ENCODE measurements at places on chromosomes 12 and 14. TPM values are rescaled to one million over a fixed set of nuclear protein-coding genes. Genes with fewer than 3 reads are reported as not detected.

GRCh38 chr14:55454264-55455002 is 14.0 kb upstream of the TBPL2 start:
- peaks cover 16% of the 10 kb centered on the region for H3K4me1 ChIP-seq
- peaks cover 13% of the 10 kb centered on the region for H3K27me3 ChIP-seq
- H3K4me3 ChIP-seq: no peak overlapping the region
- DNase-seq: no peak

The FAM181A gene
- not detected for total RNA-seq

DNA sequence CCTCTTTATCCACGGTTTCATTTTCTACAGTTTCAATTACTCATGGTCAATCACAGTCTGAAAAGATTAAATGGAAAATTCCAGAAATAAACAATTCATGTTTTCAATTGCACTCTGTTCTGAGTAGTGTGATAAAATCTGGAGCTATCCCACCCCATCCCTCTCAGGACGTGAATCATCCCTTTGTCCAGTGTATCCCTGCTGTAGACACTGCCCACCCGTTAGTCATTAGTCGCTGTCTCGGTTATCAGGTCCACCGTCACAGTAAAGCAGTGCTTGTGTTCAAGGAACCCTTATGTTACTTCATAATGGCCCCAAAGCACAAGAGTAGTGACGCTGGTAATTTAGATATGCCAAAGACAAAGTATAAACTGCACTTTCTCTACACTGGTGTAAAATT is 141.0 kb upstream of the LMNTD1 start:
- no peak overlapping the region for H3K27ac ChIP-seq
- H3K4me1 ChIP-seq: no peaks in the 10 kb centered on the region
- H3K36me3 ChIP-seq: no peaks in the 10 kb centered on the region

GRCh38 chr12:119384340-119384739 is 49.8 kb downstream of the CCDC60 start:
- no peaks in the 10 kb centered on the region for H3K36me3 ChIP-seq
- DNase-seq: no peak
- no peaks in the 10 kb centered on the region for H3K4me1 ChIP-seq

DNA sequence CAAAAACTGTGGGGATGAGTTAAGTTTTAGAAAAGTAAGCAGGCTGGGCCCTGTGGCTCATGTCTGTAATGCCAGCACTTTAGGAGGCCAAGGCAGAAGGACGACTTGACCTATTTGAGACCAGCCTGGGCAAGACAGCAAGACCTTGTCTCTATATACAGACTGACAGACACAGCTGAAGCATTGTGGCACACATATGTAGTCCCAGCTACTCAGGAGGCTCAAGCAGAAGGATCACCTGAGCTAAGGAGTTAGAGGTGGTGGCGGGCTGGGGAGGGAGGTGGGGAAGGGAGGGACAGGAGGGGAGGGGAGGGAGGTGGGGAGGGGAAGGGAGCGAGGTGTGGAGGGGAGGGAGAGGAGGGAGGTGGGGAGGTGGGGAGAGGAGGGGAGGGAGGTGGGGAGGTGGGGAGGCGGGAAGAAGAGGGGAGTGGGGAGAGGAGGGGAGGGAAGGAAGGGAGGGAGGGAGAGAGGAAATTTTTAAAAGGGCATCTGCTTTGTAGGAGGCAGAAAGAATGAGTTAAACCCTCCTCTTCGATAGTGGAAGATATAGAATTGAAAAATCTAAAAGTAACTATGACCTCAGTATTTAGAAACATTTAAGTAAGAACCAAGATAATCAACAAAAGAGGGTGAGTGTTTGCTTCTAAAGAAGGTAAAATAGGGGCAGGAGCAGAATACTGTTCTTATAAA is 30.9 kb downstream of the MED13L start:
- no peak for DNase-seq
- no peaks in the 10 kb centered on the region for H3K27me3 ChIP-seq
- peaks cover 7% of the 10 kb centered on the region for H3K36me3 ChIP-seq
- H3K4me1 ChIP-seq: peaks cover 62% of the 10 kb centered on the region

GRCh38 chr12:130433834-130434233 is 96.1 kb downstream of the PIWIL1 start:
- H3K27me3 ChIP-seq: no peaks in the 10 kb centered on the region
- H3K36me3 ChIP-seq: no peaks in the 10 kb centered on the region
- H3K4me1 ChIP-seq: no peaks in the 10 kb centered on the region
- no peak overlapping the region for H3K27ac ChIP-seq
- H3K4me3 ChIP-seq: no peak overlapping the region

GRCh38 chr12:118122264-118122663 is 13.7 kb upstream of the PEBP1 start:
- H3K36me3 ChIP-seq: no peaks in the 10 kb centered on the region
- H3K4me1 ChIP-seq: peaks cover 11% of the 10 kb centered on the region
- no peaks in the 10 kb centered on the region for H3K27me3 ChIP-seq

The CDK4 gene
- 195 TPM for total RNA-seq

The KLRK1 gene
- 0.29 TPM for total RNA-seq

The CARMIL3 gene
- 1.00 TPM for total RNA-seq

The LRTM2 gene
- not detected for total RNA-seq

DNA sequence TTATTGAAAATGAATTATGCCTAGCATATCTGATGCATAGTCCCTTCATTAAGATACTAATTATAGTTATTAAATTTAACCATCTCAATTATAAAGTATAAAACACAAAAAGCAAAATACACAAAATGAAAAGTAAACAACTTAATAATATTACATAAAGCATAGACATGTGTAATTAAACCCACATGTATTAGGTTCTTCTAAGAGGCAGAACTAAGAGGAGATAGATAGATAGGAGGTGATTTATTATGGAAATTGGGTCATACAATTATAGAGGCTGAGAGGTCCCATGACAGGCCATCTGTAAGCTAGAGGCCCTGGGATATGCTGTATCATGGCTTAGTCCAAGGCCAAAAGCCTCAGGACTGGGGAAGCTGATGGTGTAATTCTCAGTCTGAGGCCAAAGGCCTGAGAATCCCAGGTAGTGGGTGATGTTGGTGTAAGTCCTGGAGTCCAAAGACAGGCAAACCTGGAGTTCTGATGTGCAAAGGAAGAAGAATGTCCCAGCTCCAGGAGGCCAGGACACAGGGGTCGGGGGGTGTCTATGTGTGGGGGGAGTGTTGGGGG is 953.3 kb downstream of the TRHDE start:
- no peak for DNase-seq
- no peak overlapping the region for H3K4me3 ChIP-seq
- no peaks in the 10 kb centered on the region for H3K27me3 ChIP-seq
- H3K36me3 ChIP-seq: no peaks in the 10 kb centered on the region

DNA sequence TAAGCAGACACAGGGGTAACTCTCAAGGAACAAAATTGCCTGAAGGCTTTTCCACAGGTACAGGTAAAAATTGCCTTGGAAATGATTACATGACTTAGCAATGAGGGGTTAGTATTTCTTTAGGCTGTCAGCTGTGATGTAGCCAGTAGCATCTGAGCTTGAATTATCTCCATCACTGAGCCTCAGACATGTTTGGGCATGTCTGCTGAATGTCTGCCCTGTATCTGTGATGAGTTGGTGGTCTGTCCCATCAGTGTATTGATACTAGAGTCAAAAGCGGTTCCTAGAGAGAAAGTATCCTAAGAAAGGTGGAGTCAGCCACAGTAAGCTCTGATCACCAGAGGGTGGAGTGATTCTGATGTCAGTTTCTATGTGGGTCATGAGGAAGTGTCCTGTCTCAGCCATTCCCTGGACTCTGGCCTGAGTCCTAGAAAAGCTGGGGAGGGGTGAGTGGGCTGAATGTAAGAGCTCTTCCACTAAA is 16.3 kb downstream of the AKAP6 start:
- no peaks in the 10 kb centered on the region for H3K4me1 ChIP-seq
- H3K4me3 ChIP-seq: no peak overlapping the region
- no peak for DNase-seq
- H3K27me3 ChIP-seq: no peaks in the 10 kb centered on the region

GRCh38 chr12:132660996-132661395 is 26.1 kb downstream of the POLE start:
- DNase-seq: no peak
- no peaks in the 10 kb centered on the region for H3K4me1 ChIP-seq
- H3K4me3 ChIP-seq: no peak overlapping the region
- no peaks in the 10 kb centered on the region for H3K27me3 ChIP-seq

DNA sequence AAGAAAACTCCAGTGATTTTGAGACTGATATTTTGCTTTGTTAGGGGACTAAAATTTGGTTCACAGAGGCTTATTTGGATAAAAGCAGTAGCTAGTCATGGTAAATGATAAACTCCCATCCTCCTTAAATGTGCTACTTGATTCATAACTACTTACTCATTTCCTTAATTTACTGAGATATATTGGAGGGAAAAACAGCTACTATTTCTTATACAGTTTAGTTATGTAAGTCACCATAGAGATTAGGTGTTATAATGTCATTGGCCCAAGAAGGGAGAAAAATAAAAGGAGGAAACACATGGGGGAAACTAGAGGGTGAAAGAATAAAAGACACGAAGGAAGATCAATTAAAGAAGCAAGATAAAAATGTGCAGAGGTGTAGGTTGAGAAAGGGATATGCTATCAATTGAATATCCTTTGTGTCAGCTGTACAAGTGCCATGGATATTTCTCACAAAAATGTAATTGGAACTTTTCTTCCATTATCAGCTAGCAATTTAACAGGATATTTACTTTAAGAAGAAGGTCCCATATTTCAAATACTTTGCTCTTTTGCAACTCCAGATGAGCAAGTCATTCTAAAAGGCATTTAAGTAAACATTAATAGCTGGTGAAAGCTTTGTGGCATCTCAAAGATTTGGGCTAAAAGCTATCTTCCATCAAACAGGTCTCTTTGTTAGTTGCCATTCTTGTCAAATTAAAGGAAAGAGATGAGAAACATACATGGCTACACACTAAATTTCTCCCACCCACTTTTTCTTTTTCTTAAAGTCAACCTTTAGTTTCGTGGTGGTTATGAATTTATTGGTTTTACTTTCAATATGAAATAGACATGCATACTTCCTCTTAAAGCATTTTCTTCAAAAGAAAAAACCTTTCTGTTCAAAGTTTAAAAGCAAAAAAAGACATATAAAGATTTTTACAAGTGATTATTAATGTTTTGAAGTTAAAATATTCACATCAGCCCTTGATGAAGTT is 439.5 kb downstream of the CCER1 start:
- H3K27me3 ChIP-seq: peaks cover 5% of the 10 kb centered on the region
- H3K27ac ChIP-seq: no peak overlapping the region
- H3K4me3 ChIP-seq: no peak overlapping the region
- peaks cover 10% of the 10 kb centered on the region for H3K4me1 ChIP-seq
- DNase-seq: no peak
- no peaks in the 10 kb centered on the region for H3K36me3 ChIP-seq

DNA sequence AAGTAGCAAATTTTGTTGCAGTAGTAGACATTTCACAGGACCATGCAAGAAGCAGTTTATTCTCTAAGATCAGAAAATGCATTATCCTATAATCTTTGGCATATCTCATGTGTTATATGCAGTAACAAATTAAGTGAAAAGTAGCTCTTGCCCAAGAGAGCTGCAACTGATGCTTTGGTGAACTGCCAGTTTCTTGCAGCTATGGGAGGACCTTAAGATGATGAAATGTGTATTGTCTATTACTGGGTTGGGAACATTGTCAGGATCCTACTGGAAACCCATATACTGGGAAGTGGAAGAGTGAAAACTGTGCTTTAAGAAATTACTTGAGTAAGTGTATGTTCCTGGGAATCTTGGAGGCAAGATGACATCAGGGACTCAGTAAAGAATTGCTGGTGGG is 238.8 kb downstream of the DACT1 start:
- DNase-seq: no peak
- no peaks in the 10 kb centered on the region for H3K27me3 ChIP-seq
- H3K4me1 ChIP-seq: no peaks in the 10 kb centered on the region
- H3K36me3 ChIP-seq: no peaks in the 10 kb centered on the region
- no peak overlapping the region for H3K4me3 ChIP-seq

- no peaks in the 10 kb centered on the region for H3K36me3 ChIP-seq
- H3K4me3 ChIP-seq: no peak overlapping the region
- H3K27me3 ChIP-seq: peaks cover 3% of the 10 kb centered on the region
- no peaks in the 10 kb centered on the region for H3K4me1 ChIP-seq
- DNase-seq: no peak
- H3K27ac ChIP-seq: no peak overlapping the region
These were observed 56.3 kb downstream of the FGD4 start for GRCh38 chr12:32455607-32456071.

The DLST gene
- 137 TPM for total RNA-seq

DNA sequence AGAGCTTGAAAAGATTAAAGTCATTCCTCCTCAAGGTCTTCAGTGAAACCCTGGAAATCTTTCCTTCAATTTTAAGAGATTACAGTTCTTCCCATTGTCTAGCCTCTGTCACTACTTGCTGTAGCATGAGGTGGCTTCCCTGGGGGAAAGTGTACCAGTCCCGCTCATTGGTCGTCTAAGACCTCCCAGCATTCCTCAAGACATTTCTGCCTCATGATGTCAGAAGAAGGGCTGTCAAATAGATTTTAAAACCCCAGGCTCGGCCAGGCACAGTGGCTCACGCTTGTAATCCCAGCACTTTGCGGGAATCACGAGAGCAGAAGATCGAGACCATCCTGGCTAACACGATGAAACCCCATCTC is 46.7 kb downstream of the SMUG1 start:
- DNase-seq: no peak
- no peaks in the 10 kb centered on the region for H3K4me1 ChIP-seq
- no peak overlapping the region for H3K4me3 ChIP-seq
- H3K27me3 ChIP-seq: peaks cover 28% of the 10 kb centered on the region

The TAS2R10 gene
- not detected for total RNA-seq

The TMEM132C gene
- not detected for total RNA-seq

- H3K4me1 ChIP-seq: no peaks in the 10 kb centered on the region
- H3K27me3 ChIP-seq: no peaks in the 10 kb centered on the region
- H3K4me3 ChIP-seq: no peak overlapping the region
- no peak for DNase-seq
These were observed 194.5 kb upstream of the RGS6 start for GRCh38 chr14:71737760-71738159.

The USP44 gene
- total RNA-seq: 2.8 TPM

The ANHX gene
- total RNA-seq: not detected

The SLC7A8 gene
- total RNA-seq: 0.83 TPM

- no peak overlapping the region for H3K27ac ChIP-seq
- H3K4me1 ChIP-seq: no peaks in the 10 kb centered on the region
- DNase-seq: no peak
These were observed 20.9 kb downstream of the SENP1 start for GRCh38 chr12:48084841-48085460.

- H3K4me3 ChIP-seq: peak within 1 kb of the TSS; percentile 71
- H3K27me3 ChIP-seq: peaks cover 44% of the 10 kb centered on the region
- no peak for DNase-seq
These were observed 50.3 kb downstream of the SNAPC1 start for GRCh38 chr14:61812347-61813095.

The CLEC9A gene
- not detected for total RNA-seq

DNA sequence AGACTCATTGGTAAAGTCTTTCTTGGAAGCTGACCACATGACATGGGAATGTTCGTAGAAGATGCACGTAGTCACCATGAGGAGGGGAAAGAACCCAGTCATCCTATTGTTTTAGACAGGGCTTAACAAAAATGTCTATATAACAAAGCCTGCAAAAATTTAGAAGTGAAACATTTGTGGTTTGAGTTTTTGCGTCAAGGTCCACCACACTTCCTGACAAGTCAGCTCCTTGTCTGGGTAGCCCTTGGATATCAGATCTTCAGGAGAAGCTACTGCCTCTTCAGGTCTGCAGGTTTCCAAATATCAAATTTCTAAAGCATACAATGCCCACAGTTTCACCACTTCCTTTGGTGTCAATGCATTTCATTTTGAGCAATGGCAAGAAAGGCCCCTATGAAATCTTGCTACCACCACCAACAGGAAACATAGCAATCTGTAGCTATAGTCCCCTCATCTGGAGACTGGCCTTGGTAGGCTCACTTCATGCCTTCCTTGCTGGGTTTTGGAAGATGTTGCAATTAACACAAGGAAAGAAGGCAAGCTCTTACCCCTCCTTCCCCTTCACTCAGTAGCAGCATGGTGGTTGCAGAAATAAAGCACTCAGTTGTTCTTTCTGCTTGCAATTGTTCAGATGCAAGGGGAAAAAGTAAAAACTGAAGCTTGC is 235.2 kb downstream of the PCNX1 start:
- no peaks in the 10 kb centered on the region for H3K36me3 ChIP-seq
- H3K27me3 ChIP-seq: no peaks in the 10 kb centered on the region
- peak overlapping the region; percentile 39 for H3K4me3 ChIP-seq
- H3K27ac ChIP-seq: peak overlapping the region; percentile 88
